ENCODE measurements at places on chromosomes 5 and 9.

DNA sequence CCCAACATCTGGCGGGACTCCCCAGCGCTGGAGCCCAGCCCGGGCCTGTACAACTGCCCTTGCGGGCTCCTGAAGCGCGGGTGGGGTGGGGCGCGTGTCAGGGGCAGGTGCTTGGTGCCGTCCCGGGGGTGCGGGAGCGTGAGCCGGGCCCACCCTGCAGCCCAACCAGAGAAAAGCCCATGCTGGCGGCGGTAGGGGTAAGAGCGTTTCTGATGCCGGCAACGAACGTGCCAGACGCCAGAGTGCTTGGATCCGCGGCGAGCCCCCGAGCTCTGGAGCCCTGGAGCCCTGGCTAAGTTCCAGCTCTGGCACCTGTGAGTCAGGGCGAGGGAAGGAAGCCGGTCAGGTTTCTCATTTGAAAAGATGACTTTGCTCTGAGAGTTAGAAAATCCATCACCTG lies 58.0 kb downstream of the ZNF510 start:
- DNase-seq, result peak; percentile 1

- DNase-seq, result no peak
These were observed 18.6 kb upstream of the SLC25A51 start for GRCh38 chr9:37922363-37923117.

- no peak for DNase-seq
These were observed 102.6 kb downstream of the SH3TC2 start for GRCh38 chr5:148960070-148960769.

DNA sequence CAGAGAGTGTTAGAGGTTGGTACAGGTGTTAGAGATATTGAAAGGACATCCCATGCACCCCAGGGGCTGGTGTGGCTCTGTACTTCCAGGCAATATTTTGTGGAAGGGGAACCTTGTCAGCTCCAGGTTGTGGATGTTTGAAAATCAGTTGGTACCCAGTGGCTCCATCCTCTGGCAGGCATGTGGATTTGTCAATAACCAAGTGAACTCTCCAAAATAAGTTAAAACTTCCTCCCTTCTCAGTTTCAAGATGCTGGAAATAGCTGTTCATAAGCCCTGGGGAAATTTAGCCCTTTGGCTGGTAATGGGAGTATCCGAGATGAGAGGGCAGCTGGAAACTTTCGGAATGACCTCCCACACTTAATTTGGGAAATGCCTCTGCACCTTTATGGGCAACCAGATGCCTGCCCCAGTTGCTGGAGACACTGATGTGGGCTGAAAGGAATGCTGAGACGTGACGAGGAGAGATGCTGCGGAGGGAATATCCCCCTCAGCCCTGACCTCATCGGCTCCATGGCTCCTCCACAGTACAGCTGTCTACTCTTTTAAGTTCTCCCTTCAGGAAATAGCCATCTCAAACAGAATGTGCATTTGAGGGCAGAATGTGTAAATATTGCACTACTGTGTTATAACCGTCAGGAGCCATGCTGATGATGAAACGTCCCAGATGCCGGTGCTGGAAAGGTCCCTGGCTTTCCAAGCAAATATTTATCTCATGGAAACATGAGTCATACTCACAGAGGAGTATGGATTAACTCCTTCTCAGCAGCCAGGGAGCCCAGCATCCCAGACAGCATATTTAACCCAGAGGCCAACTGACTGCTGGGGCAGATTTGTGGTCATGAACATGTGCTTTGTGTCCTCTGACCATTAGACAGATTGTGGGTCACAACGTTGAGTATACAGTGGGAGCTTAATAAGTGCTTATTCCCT lies 29.5 kb downstream of the TGFBI start:
- DNase-seq, result peak; percentile 99

Data from ELR (cell line).